ENCODE measurements at places on chromosomes 11 and 22.
A peak's percentile ranks its signal among the peaks of the same experiment; 100 is the strongest.

DNA sequence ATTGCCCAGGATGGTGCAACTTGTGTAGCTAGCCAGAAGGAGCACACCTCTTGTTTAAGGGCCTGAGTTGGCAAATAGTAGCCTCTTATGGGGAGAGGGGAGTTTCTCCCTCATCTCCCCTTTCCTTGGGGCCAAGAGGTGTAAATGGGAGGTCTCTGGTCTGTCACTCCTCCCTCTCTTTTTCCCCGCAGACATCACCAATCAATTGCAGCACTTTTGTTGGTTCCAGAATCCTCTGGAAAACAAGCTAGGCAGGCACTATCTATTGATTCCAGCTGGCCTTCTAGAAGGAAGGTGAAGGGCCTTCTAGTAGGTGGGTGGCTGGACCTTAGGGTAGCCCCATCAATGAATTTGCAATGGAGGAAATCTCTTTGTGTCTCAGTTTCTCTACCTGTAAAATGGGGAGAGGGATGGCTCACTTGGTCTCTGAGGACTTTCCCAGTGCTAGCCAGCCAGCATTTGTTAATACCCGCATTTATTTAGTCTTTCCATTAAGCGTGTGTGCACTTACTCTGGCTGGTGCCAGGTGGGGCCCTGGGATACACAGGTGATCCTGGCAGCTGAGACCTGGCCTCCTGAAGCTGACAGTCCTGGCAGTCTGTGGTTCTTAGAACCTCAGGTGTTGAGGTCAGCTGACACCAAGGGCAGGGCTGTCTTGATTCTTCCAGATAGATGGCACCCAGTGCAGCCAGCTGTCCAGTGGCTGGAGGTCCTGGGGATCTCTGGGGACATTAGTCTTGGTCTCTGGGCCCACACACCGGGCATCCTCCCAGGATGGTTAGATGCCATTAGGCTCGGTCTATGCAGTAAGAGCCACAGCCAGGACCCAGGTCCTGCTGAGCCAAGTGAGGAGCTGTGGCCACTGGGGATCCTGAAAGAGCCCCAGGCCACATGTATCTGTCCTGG, 51.7 kb downstream of the TSPAN18 start:
- peak; percentile 13 for DNase-seq

DNA sequence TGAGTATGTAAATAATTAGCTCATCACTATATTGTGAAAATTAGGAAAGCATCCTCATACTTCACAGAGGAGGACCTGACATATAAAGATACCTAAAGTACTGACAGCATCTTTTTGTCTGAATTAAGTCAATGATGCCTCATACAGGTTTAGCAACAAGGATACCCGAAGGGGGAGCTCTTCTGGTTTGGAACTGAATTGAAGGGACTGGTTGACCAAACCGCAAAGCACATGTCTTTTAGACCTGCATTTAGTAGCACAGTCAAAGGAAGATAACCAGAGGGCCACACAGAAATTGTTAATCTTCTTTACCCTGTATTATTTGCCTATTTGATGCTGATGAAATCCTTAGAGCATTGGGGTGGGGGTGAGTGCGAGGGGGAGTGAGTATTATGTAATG, 12.9 kb upstream of the WT1 start:
- DNase-seq = no peak

DNA sequence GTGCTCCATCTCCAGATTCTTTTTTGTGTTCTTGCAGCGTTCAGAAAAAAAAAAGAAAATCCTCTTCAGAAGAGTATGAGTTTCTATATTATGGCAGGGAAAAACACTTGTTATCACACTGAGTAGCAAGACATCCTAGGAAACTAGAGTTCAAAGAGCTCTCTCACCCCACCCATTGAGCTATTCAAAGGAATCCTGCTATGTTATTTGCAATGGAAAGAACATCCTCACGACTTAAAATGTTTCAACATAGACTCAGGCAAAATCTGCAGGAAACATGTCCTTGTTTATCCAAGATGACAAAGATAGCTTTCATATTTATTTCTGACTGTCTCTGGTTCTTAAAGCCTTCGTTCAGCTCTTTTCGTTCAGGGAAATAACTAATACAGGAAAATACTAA, 331.6 kb upstream of the ANO5 start:
- no peak for DNase-seq

DNA sequence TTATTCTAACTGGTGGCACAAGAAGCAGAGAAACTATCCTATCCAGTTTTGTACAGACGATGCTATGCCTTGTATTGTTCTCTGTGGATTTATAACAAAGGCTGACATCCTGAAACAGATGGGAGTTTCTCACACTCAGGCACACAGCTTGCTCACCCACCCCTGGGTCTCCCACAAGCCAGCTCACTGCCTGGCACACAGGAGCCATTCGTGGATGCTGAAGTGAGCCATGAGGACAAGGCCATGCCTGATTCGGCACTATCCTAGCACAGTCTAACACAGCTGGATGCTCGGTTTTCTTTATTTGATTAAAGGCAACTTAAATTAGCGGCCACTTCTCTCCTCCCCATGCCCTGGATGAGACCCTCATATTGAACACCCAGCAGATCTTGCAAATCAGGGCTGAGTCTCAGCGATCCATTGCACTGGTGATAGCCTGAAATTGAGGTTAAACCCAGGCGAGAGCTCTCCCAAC, 25.7 kb upstream of the TMPRSS4 start:
- no peak for DNase-seq

DNA sequence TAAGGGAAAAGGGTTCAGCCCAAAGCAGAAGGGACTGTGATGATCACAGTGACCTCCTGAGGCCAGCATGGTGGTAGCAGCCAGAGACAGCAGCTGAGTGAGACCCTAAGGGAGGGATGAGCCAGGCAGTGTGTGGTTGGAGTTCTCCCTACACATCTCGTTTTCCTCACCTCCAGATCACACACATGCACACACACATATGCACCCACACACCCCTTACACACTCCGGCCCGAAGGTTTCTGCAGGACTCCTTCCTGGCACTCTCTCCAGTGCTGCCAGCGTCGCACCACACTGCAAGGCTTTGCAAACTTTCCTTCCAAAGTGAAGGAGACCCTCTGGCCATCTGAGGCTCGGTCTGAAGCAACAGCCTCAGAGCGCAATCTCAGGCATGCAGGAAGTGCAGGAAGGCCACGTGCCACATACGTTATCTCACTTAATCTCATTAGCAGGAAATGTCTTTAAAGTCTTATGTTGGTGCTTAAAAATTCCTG, 26.9 kb upstream of the TP53I11 start:
- DNase-seq = no peak

DNA sequence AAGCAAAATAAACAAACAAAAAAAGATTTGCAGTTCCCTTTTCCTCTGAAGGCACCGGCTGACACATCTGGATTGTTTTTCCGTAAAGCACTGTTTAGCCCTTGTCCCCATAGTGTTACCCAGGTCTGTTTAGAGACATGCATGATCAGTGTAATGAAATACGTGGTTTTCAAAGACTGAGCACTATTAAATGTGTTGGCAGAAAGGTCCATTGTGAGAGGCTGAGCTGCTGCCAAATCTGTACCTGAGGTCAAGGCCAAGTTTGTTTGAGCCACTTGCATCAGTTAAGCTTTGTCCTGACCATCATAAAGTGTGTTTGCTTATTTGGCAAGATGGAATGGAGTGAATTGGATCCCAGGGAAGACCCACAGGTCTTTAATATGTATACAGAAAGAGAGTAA, 26.3 kb downstream of the CTR9 start:
- no peak for DNase-seq

- DNase-seq = no peak
These were observed 27.2 kb upstream of the SYT7 start for GRCh38 chr11:61607920-61608599.

- DNase-seq = no peak
These were observed 16.8 kb downstream of the CUL5 start for GRCh38 chr11:108025387-108026080.

GRCh38 chr11:46118702-46119351, 2.4 kb downstream of the PHF21A start:
- no peak for DNase-seq
